NB4 (cell line): ENCODE measurements at places on chromosomes 12 and 14.

- DNase-seq: no peak
Measured at GRCh38 chr12:132171293-132171967, 27.2 kb downstream of the NOC4L start.

- no peak for DNase-seq
Measured at GRCh38 chr12:79439175-79439825, 251.5 kb downstream of the PAWR start.

- peak; percentile 18 for DNase-seq
Measured at GRCh38 chr12:30357766-30358490, 337.7 kb downstream of the IPO8 start.

- DNase-seq: no peak
Measured at GRCh38 chr12:69123919-69124638, 115.3 kb upstream of the CPSF6 start.

GRCh38 chr12:128267131-128267622, at the start of gene TMEM132C:
TSS of gene TMEM132C (plus strand) at chr12:128267170. CDS start at chr12:128267403, 233 bp downstream.
- no peak for DNase-seq

DNA sequence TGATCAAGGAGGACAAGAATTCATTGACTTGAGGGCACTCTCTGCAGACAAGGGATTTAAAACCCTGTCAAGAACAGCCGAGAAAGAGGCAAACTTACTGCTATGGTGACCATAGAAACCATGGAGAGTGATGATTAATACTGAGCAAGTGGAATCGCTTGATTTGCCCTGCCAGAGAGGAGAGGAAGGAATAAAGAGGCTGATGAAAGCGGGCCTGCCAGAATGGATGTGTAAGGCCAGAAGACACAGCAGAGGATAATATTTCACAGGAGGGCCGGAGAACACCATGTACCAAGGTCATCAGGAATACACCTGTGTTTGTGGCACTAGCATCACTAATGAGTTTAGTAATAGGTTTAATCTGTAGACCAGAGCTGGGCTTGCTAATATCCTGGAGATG, 221.8 kb upstream of the DCN start:
- no peak for DNase-seq

DNA sequence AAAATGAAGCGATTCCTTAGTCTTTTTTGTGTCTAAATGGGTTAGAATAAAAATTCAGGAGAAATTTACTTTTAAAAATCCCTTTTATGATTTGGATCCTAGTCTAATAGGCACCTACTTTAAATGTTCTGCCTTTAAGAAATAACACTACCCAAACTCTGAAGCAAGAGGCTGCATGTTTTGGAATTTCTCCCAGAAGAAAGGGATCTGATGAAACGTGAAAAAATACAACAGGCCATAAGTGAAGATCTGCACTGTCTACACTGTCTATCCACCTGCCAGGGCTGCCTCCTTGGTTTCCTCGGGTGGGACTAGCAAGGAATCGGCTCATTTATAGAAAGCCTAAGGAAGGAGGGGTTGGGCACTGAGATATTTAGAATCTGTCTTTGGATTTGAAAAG, 22.1 kb downstream of the ACVR1B start:
- no peak for DNase-seq

DNA sequence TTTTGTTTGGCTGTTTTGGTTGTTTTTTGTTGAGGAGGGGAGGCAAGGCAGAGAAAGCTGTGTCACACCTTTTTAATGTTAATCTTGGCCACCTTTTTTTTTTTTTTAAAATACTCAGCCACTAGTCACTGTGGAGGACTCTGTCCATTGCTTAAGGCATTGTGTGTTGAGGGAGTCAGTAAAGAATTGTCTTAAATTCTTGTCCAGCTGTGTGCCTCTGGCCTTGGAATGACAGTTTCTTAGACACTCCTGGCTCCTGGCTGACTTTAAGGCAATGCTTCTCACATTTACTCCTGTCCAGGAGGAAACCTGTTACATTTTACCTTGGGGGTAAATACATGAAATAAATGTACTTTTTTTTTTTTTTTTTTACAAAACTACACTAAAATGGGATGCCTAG, 18.1 kb upstream of the SMCO2 start:
- no peak for DNase-seq

DNA sequence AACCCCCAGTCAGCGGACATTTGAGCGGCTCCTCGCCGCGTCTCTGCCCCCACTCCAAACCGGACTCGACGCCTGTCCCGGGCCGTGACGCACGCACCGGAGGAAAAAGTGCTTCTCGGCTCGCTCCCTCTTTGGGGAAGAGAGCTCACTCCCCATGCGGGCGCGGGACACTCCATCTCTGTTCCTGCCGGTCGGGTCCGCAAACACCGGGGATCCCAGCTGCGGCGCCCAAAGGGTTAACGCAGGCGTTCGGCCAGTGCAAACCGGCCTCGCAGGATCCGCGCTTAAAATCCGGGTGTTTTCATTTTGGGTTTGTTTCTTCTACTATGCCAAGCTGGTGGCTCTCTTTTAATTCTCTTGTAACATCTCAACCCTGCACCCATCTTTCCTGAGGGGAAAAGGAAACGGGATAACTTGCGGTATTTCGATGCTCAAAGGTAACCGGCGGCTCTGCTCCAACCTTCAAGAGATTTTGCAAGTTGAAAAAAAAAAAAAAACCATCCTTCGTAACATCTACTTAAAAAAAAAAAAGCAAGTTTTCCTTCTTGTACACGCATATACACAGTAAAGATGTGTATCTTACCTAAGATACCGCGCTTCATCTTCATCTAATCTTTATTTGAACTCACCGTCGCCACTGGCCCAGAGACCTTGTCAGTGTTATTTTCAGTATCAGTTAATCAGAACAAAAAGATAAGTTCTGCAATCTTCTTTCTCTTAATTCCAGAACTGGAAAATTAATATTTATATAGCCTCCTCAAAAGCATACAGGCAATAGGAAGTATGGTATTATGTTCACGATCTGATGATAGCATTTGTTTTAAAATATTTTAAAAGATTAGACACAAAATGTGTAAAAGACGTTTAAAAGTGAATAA, 1.6 kb upstream of the ATP2B1 start:
- DNase-seq: no peak

DNA sequence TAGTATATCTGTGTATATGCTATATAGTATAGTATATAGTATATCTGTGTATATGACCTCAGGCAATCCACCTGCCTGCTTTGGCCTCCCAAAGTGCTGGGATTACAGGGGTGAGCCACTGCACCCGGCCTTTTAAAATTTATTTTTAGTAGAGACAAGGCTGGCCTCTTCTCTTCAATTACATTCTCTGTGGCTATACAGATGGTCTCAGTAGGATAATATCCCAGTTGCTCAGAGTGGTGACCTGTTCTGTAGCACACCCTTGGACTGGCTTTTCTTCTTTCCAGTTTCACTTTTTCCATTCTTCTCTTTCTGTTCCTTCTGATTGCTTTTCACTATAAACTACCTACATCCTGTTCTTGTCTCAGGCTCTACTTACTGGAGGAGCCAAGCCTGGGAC, 3.1 kb upstream of the NFATC4 start:
- no peak for DNase-seq

- peak; percentile 77 for DNase-seq
Measured at GRCh38 chr12:112978163-112979040, at the start of gene OAS2. TSS of gene OAS2 (plus strand) at chr12:112978519. CDS start at chr12:112978609, 90 bp downstream.

DNA sequence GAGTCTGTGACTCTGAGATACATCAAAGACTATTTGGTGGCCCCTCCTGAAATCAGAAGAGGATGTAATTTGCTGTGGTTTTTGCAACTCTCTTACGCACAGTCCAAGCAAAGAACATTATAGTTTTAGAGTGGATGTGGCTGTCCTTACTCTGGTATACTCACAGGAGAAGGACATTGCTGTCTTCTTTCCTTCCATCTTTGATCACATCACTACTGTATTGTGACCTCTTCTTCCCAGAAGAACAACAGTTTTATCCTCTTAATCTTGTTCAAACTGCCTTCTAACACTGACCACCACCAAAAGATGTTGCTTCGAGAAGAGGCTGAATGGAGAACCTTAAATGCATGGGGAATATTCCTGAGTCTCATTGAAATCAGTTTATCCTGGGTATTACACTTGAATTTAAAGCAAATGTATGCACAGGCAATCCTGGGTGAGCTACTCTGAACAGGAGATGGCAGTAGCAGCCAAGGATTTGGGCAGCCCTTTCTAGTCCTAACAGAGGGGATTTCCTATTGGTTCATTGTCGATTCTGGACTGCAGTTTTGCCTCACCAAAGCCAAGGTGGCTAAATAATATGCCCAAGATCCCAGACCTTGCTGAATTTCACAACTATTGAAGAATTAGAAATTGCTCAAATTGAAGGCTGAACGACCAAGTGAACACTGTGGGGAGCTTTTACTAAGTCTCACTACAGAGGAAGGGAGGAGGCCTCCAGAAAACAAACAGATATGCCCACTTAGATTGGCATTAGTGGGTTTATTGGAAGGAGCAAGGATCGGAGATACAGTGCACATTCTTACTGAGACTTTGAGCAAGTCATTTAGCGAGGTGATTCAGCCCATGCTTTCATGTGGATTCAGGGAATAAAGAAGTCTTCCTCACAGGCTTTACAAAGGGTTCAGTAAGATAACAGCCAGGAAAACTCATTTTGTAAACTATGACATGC, 282.8 kb downstream of the PAWR start:
- peak; percentile 44 for DNase-seq

GRCh38 chr12:49827401-49828099, 663 bp downstream of the NCKAP5L start:
- peak; percentile 82 for DNase-seq

DNA sequence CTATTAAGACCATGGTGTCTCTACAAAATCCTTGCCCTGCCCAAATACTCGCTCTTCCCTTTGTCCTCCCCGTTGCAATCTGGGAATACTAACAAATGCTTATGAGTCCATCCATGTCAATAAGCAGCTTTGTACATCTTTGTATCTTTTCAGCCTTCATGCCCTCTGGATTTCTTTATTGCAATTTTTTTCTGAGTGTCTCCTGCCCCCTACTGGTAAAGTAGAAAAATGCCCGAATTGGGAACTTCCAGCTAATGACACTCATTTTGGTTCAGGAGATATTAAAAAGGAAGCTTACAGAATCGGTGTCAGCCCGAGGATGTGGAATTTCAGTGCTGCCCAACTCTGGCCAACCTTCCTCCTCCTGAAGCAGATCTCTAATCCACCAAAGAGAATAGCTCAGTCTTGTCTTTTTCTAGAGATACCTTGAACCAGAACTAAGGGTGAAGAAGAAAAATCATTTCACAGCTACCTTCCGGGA, 46.0 kb downstream of the SH2B3 start:
- DNase-seq: peak; percentile 80

DNA sequence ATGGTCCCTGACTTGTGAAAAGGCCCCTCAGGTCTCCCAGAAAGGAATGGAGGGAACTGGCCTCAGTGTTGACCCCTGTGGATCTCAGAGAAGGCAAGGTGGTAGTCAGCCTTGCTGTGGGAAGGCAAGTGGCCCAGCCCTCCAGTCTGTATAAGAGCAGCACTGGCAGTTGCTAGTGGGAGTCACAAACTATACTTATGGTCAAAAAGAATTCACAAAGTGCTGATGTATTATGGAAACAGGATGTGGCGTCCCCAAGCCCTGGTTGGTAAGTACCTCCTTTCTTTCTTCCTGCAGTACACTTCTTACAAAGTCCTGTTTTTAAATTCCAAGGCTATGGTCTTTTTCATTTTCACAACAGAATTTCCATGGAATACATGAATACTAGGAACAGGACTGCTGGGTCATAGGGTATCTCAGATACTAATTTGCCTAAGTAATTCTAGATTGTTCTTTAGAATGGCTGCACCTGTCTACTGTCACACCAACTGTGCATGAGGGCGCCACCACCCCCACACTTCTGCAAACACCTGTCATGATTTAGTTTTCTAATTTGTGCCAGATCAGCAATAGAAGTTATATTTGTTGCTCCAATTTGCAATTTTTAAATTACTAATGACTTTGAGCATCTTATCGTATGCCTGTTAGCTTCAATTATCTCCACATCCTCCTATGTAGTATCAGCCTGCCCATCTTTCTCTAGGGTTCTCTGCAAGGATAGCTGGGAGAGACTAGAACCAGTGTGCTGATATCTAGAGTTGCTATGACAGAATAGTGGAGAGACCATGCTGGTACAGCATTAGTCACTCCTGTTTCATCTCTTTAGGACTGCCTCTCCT, 40.7 kb upstream of the TMEM263 start:
- DNase-seq: peak; percentile 45

- peak; percentile 49 for DNase-seq
Measured at GRCh38 chr14:72965249-72965648, 39.0 kb downstream of the DCAF4 start.

- no peak for DNase-seq
Measured at GRCh38 chr14:103693515-103693914, 21.7 kb downstream of the XRCC3 start.

GRCh38 chr14:28361486-28361885, 405.1 kb upstream of the FOXG1 start:
- DNase-seq: no peak

DNA sequence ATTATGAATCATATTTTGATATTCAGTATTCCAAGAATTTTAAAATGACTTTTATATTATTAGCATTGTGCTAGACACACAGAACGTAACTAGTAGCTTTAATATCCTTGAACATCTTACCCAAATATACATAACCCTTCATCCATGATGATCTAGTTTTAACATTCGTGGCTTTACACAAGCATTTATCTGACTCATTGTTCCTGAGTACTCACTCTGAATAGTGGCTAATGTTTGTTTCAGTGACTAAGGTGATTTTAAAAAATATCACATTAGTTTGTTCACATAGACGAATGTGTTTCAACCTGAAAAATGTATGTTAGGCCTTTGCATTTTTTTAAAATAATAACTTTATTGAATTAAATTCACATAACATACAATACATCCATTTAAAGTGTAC, 80.0 kb upstream of the PTPRQ start:
- no peak for DNase-seq

GRCh38 chr14:97850466-97850865, 1053.3 kb downstream of the VRK1 start:
- DNase-seq: no peak

GRCh38 chr12:92955997-92956663, 27.0 kb upstream of the EEA1 start:
- DNase-seq: no peak

GRCh38 chr14:85122690-85123089, 407.3 kb upstream of the FLRT2 start:
- no peak for DNase-seq

DNA sequence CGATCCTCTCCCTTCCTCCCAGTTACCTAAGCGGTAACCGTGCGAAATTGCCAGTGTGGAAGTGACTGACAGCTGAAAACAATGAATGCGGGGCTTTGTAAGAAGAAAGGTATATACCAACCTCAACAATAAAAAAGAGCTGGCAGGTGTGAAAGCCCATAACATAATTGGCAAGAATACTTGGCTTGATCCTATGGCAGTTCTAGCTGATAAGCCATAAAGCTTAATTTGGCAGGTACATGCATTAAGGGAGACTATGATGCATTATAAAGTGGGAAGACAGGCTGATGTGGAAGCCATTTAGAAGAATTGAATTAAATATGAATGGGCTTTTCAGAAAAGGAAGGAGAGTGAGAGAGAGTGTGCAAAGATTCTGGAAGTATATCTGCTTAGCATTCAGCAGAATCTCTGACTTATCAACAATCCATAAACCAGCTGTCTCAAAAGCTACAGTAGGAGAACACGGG, 71.3 kb downstream of the CRACR2A start:
- DNase-seq: no peak

DNA sequence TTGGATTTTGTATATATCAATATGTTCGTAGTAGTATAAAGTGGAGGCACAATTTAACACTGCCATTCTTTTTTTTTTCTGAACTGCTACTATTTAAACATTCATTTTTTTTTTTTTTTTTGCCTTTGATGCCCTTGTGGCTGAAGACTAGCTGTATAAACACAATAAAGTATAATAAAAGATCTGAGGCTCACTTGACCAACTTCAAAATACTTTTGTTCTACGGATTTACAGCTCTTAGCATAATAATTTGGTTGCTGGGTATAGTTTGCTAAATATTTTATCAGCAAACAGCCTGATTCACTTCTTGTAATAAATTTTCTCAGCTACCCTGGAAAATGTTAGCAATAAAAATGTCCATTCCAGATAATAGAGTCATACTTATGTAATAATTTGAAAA, 128.3 kb downstream of the KCNC2 start:
- DNase-seq: no peak
